ENCODE measurements at places on chromosomes 12 and 14.

- no peak for DNase-seq
Observed at GRCh38 chr12:122981587-122982476, 1.4 kb downstream of the ARL6IP4 start.

- DNase-seq, result no peak
Observed at GRCh38 chr14:87626266-87626665, 366.7 kb downstream of the GALC start.

- no peak for DNase-seq
Observed at GRCh38 chr14:60658909-60659585, 9.8 kb upstream of the SIX1 start.

DNA sequence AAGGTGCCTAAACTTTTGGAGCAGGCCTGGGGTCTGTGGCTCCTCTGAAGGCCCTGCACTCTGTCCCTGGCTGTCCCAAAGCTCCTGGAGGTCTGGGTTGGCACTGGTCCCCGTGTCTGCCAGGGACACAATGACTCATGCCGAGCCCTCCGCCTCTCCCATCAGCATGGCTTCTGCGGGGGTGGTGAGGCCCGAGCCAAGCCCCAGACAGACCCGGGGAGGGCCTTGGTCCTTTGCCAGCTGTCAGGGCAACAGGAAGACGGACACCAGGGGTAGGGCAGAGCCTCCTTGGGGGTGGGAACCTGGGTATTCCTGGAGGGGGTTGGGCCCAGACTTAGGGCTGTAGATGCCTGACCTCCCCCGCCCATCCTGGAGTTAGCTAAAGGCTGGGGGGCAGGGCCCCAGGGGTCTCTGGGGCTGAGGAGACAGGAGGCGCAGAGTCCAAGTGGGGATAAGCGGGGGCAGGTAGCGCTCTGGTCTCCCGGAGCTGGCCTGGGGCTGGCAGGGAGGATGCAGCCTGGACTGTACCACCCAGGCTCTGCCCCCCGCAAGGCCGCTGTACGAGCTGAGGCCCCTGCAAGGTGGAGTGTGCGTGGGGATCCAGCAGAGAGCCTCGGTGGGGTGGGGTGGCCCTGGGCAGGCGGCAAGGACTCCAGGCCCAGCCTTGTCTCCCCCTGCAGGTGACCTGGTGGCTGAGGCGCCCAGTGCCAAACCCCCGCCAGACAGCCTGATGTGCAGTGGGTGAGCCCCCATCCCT lies 16.4 kb upstream of the PUS1 start:
- DNase-seq, result no peak

GRCh38 chr12:105292705-105293104 lies 37.8 kb upstream of the C12orf75 start:
- no peak for DNase-seq

GRCh38 chr12:130748786-130749185 lies 32.7 kb upstream of the RIMBP2 start:
- no peak for DNase-seq

DNA sequence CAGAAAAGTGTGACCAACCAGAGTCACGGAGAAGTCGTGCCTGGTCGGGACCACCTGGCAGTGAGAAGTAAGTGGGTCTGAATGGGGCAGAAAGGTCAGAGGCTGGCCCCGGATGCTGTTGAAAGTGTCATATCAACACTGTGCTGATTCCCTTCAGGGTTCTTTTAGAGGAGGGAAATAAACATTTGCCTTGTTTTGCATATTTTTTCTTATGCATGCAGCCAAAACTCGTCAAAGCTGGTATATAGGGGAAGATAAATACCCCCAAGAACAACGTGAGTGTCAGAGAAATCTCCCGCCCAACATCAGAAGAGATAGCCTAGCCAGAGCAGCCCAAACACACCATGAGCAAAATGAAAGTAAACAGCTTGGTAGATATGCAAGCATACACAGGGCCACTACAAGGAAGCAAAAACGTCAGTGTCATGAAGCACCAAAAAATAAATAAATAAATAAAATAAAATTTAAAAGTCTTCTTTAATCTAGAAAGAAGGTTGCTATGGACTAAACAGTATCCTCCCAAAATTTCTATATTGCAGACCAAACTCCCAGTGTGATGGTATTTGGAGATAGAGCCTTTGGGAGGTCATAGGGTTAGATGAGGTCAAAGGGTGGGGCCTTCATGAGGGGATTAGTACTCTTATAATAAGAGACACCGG lies 22.1 kb downstream of the EIF5 start:
- no peak for DNase-seq

- peak; percentile 47 for DNase-seq
Observed at GRCh38 chr14:106874350-106874749, 1348.0 kb downstream of the TMEM121 start.

DNA sequence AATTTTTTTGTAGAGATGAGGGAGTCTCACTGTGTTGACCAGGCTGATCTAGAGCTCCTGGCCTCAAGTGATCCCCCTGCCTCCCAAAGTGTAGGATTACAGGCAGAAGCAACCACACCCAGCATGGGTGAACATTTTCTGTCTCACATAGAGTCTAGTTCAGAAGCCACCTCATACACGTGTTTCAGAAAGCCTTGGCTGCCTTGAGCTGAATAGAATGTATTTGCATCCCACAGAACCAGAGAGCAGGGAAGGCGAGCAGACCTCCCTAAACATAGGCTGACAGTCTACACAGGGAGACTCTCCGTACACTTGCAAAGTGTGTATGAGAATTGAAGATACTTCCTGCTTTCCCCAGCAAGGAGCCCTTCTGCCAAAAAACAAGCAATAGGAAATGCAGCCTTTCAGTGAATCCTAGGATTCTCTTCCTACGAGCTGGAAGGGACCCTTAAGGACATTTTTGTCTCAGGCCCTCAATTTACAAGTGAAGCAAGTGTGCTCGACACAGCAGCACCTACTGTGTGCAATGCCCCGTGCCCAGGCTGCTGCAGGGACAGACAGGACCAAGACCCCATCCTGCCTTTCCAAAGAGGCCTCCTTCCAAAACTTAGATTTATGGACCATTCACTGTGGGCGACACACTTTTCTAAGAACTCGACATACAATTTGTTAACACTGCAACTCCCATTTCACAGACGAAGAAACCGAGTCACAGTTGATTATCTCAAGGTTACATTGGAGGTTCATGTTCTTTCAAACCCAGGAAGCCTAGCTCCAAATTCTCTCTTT lies 11.2 kb downstream of the NUAK1 start:
- DNase-seq, result no peak

DNA sequence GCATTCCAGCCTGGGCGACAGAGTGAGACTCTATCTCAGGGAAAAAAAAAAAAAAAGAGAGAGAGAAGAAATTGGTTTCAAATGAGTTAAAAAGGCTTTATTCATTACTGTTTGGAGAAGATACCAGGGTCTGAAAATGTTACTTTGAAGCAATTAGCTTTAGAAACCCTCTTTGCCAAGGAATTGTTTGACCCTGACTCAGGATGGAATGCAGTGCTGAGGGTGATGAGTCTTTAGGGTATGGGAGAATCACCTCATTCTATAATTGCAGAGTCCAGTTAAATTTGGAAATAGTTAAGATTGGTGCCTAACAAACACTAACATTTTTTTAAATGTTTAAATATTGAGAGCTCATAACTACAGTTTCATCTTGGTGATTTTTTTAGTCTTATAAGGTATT lies 13.3 kb downstream of the RAP1B start:
- DNase-seq, result no peak
